Epithelial cell of alveolus of lung (primary cell): ENCODE measurements at places on chromosomes 5 and 9. TPM values are rescaled to one million over a fixed set of nuclear protein-coding genes. Genes with fewer than 3 reads are reported as not detected.

Gene CORO2A
- total RNA-seq: 0.32 and 2.1 TPM in 2 replicates

Gene PLCXD3
- total RNA-seq: under 0.01 and 0.64 TPM in 2 replicates

Gene OTP
- total RNA-seq: 0.24 TPM in 1 of 2 replicates, not detected in the other

Gene CFAP157
- total RNA-seq: 0.08 TPM in 1 of 2 replicates, not detected in the other

Gene HRH2
- not detected in 2 replicates for total RNA-seq

Gene CACFD1
- total RNA-seq: 5.8 and 9.4 TPM in 2 replicates

Gene NR3C1
- 31.1 and 39.2 TPM in 2 replicates for total RNA-seq

Gene C5orf24
- 35.4 and 63.3 TPM in 2 replicates for total RNA-seq

Gene SCGB3A2
- total RNA-seq: not detected in 2 replicates

Gene GM2A
- total RNA-seq: 20.4 and 36.9 TPM in 2 replicates

Gene SLC6A3
- total RNA-seq: not detected in 2 replicates

Gene CCL28
- 0.65 and 1.0 TPM in 2 replicates for total RNA-seq

Gene CCL27
- total RNA-seq: 0.39 TPM in 1 of 2 replicates, not detected in the other

Gene AQP7
- not detected in 2 replicates for total RNA-seq

Gene FOXD4
- total RNA-seq: 0.24 and 0.65 TPM in 2 replicates

Gene MARVELD2
- 0.88 and 2.5 TPM in 2 replicates for total RNA-seq

Gene QSOX2
- 10.6 and 17.2 TPM in 2 replicates for total RNA-seq

Gene ELAVL2
- 0.96 TPM in 1 of 2 replicates, not detected in the other for total RNA-seq

Gene IRX4
- total RNA-seq: 0.16 TPM in 1 of 2 replicates, not detected in the other

Gene CATSPER3
- not detected in 2 replicates for total RNA-seq

Gene IRX2
- total RNA-seq: 0.64 and 1.9 TPM in 2 replicates

Gene SPATA31E1
- total RNA-seq: not detected in 2 replicates

Gene PRRX2
- 1.4 and 31.1 TPM in 2 replicates for total RNA-seq

Gene CTXN3
- not detected in 2 replicates for total RNA-seq

Gene BNC2
- 13.8 and 27.3 TPM in 2 replicates for total RNA-seq

Gene PSMD5
- 30.6 and 63.5 TPM in 2 replicates for total RNA-seq

Gene KIF24
- total RNA-seq: 2.1 and 2.5 TPM in 2 replicates

Gene OLFML2A
- total RNA-seq: 15.8 and 89.3 TPM in 2 replicates

Gene GHR
- 3.2 and 17.7 TPM in 2 replicates for total RNA-seq

Gene CDH6
- total RNA-seq: 3.4 and 12.3 TPM in 2 replicates

Gene PRSS3
- 4.2 and 18.9 TPM in 2 replicates for total RNA-seq

Gene PDE6A
- under 0.01 and 0.13 TPM in 2 replicates for total RNA-seq

Gene DMRTA1
- 0.26 TPM in 1 of 2 replicates, not detected in the other for total RNA-seq

Gene TMEM215
- not detected in 2 replicates for total RNA-seq

Gene GPR150
- 0.80 and 1.0 TPM in 2 replicates for total RNA-seq
